CD4-positive, alpha-beta T cell treated with Interleukin-17A for 1 hour (primary cell): ENCODE measurements at places on chromosomes 2 and 18.

DNA sequence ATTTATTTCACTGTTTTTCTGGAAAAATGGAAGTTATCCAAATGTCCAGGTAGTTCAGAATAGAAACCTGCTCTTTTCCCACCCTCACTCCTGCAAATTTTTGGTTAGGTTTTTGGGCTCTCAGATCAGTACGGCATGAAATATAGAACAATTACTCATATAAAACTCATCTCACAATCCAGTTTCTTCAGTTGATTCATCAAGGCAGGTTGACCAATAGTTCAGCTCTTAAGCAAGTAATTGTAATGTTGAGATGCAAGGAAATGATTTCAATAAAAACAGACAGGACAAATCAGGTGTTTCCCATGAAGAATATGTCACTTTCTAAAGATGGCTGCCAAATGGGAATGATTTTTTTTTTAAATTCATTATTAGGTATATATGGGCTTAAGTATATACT lies 2.0 kb downstream of the RAB27B start:
- DNase-seq, result no peak

DNA sequence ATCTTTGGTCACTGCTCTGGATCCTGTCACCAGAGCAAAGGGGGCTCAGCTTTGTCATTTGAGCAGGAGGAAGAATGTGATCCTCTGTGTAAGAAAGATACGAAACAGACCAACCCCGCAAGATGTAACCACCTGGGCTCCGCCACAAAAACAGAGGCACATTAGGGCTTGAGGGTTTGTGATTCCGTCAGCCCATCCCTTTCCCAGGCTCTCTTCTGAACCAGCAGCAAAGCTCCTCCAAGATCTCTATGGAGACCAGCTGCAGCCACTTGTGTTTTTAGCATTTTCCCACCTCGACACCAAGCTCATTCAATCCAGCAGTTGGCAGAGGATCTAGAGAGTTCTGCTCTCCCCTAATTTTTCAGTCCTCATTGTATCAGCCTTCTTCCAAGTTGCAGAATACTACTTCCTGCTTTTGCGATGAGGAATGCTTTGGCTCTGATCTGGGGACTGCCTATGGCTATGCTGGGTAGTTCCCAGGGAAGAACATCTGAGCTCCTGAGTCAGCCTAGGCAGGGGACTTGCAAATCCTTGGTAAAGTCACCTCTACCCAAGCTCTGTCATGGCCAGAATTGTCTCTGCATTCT lies 139.6 kb upstream of the RAB12 start:
- DNase-seq, result no peak

GRCh38 chr2:230823264-230823964 lies 41.3 kb upstream of the ITM2C start:
- DNase-seq, result no peak

DNA sequence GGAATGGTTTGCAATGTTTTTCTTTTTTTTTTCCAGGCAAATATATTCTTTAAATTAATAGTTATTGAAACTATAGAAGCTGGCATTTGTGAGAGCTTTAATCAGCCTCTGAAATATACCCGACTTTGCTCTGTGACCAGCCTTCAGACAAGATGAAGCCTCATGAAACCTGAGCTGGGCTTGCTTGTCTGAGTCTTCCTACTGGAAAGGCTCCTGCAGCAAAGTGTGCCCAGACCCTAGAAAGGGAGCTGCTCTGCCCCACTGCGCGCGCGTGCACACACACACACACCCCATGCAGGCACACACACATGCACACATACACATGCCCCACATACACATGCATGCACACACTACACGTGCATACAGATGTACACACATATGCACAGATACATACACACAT lies 203.3 kb upstream of the NT5C1B start:
- DNase-seq, result no peak

GRCh38 chr18:47149457-47150028 lies 757 bp downstream of the HDHD2 start:
- DNase-seq, result no peak

DNA sequence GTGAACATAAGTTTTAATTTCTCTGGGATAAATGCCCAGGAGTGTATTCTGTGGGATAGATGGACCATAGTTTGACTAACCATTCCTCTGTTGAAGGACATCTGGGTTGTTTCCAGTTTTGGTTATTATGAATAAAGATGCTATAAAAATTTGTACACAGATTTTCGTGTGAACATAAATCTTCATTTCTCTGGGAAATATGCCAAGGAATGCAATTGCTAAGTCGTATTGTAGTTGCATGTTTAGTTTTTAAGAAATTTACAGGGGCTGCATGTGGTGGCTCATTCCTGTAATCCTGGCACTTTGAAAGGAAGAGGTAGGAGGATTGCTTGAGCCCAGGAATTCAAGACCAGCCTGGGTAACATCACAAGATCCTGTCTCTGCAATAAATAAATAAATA lies 6.9 kb upstream of the SLC11A1 start:
- DNase-seq, result no peak

GRCh38 chr2:117832905-117833613 lies 18.6 kb downstream of the DDX18 start:
- no peak for DNase-seq

- DNase-seq, result no peak
Observed at GRCh38 chr2:84958135-84959059, 12.6 kb upstream of the KCMF1 start.

- DNase-seq, result no peak
Observed at GRCh38 chr2:61632276-61633169, 94.4 kb upstream of the XPO1 start.

GRCh38 chr18:13810950-13811485 lies 12.9 kb upstream of the MC5R start:
- DNase-seq, result no peak

DNA sequence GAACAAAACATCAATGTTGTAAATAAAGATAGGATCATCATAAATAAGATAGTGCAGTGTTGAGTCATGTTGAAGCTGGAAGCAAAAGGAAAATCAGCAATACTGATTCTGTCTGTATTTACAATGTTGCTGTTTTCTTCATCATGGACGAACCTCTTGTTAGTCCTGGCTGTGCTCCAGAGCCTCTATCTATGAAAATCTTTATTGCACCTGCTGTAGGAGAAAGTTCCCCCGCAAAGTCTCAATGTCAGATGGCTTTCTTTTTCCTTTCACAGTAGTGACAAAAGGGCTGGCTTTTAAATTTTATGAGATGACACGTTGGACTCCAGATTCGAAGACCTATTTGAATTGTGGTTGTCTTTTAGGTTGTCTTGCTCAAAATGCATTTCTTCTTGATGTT lies 98.5 kb upstream of the LRRTM1 start:
- no peak for DNase-seq

- DNase-seq, result no peak
Observed at GRCh38 chr2:134501476-134502091, 217.2 kb downstream of the TMEM163 start.

DNA sequence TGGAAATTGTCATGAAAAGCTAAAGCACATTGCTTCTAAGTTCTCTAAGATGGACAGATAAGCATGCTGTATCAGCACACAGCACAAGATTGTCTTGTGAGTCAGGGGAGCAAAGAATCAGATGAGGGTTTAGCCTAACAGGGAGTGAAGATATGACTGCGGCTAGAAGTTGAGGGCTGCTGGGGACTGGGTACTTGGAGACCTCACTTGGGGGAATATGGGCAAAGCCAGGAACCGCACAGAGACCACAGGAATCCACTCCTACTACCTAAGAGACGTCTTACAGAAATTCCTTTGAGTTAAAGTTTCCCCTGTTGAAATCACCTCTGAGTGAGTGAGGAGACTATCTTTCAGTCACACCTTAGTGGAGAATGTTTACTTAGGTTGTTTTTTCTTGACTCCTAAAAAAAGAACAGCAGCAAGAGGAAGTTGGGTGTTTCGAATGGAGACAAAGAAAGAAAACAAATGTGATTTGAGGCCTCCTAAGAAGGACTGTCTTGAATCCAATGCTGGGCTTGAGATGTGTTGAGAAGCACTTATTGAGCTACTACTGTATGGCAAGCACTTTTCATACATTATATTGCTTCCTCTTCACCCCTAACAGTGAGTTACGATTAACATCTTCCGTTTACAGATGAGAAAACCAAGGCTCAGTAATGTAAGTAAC lies 100.7 kb downstream of the ANKRD44 start:
- DNase-seq, result peak; percentile 66

GRCh38 chr2:187171318-187171717 lies 276.7 kb downstream of the CALCRL start:
- DNase-seq, result no peak

DNA sequence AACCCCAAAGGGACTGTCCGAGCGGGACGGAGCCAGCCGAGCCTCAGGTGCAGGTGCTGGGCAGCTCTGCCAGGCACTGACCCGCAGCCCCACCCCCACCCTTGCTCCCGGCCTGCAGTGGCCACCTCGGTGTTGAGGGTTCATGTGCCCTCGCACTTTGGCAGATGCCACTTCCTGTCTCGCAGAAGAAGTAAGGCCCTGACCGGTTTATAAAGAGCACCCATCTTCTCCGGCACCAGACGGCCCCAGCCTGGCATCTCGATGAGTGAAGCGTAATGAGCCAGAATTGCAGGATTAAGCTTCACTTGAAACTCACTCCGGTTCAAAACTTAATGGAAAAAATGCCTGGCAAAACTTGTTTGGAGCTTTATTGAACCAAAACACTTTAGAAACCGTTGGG lies 10.9 kb upstream of the NFATC1 start:
- no peak for DNase-seq

GRCh38 chr18:69948919-69949537 lies 1.4 kb upstream of the CD226 start:
- DNase-seq, result peak; percentile 56

DNA sequence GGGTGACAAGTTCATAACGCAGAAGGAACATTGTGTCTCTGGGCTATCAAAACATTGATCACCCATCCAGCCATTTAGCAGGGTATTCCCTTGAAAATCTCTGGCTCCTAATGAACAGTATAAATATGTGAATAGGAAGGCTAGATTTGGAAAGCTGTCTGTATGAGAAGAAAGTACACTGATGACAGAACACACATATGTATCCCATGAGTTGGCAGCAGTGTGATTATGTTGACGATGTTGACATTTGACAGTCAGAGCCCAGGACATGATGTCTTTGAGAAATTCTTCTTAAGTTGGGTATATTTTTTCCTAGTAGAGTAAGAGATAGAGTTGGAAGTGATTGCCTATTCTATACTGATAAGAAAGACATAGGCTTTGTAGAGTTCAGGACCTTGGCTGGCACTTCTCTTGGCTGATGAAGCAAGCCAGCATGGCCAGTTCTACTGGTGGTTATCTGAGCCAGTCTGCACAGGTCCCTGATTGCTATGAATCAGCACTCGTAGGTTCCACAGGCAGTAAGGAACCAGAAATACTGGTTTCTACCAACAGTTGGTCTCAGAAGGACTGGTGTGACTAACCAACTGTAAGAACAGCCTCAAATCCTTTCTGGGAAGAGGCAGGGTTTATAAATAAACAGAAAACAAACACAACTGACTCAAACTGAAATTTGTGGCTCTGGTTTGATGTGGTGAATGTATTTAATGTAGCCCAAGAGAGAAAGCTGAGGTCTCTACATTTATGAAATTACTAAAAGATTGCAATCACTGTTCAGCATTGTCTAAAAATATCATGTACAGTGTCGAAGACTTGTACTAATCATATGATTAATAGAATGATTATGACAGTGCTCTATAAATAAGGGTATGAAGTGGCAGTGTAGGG lies 43.9 kb upstream of the RAPH1 start:
- no peak for DNase-seq

GRCh38 chr18:59249199-59249774 lies 24.0 kb downstream of the RAX start:
- DNase-seq, result peak; percentile 17

DNA sequence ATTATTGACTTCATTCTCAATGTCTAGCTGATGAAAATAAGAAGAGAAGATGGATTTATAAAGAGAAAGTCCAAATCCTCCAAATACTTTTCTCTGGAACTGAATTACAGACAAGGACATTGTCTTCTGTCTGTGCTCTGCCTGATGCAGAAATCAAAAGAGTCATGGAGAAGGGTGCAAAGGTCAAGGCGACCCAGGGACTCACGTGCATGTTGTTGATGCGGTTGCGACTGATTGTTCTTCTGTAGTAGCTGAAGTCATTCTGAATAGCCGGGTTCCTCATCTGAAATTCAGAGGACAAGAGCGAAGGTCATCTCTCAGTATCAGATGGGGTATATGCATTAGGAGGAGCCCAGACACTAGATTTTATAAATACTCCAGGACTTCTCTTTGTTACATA lies 104.4 kb downstream of the CYRIA start:
- no peak for DNase-seq

GRCh38 chr2:69059731-69060290 lies 46.8 kb downstream of the ANTXR1 start:
- DNase-seq, result no peak

DNA sequence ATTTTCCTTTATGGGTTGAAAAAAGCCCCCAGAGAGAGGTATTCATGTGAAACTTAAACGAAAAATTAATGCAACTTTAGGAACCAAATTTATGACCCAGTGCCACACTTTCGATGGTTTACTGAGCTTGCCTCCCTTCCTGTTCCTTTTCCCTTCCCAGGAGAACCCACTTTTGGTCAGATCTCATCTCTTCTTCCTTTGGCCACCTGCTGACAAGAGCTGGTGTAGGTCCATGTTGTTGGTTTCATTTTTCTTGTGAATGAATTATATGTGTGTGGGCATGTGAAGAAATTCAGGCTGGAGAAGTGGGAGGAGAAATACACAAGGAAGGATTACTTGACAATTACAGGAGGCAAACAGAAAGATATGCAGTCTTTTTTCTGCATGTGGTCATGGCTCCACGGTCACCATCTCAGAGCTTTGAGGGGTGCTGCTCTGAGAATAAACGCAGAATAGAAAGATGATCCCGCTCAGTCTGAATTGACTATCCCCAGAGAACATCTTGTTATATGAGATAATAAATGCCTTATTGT lies 111.3 kb upstream of the TCF4 start:
- no peak for DNase-seq

- no peak for DNase-seq
Observed at GRCh38 chr2:164766216-164766953, 75.2 kb downstream of the COBLL1 start.

DNA sequence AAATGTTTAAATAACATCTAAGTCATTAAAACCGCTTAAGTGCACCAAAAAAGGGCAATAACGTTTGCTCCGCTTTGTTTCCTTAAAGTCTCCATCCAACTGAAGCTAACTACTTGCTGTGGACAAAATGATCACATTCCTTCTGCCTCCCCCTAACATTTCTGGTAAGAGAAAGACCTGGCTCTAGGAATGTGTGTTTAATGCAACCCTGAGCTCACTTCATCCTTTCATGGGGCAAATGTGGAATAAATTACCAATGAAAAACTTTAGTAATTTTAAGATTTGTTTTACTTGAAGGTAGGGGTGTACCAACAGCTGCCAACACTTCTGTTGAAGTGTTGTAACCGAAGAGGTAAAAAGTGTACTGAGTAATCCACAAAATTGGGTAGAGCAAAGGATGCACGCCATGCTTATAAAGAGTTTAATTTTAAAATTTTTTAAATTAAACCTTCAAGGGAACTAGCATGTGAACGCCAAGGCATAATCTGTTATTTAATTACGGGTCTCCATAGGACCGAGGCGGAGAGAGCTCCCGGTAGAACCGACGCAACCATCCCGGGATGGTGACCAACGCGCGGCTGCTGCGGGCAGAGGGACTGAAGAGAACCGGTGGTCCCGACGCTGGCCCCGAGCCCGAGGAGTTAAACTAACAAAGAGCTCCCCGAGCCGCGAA lies 1.1 kb downstream of the HNRNPLL start:
- DNase-seq, result no peak

GRCh38 chr18:26568926-26569665 lies 20.7 kb upstream of the KCTD1 start:
- DNase-seq, result no peak
